ENCODE measurements at places on chromosomes 7 and 10. TPM values are rescaled to one million over a fixed set of nuclear protein-coding genes. Genes with fewer than 3 reads are reported as not detected.

DNA sequence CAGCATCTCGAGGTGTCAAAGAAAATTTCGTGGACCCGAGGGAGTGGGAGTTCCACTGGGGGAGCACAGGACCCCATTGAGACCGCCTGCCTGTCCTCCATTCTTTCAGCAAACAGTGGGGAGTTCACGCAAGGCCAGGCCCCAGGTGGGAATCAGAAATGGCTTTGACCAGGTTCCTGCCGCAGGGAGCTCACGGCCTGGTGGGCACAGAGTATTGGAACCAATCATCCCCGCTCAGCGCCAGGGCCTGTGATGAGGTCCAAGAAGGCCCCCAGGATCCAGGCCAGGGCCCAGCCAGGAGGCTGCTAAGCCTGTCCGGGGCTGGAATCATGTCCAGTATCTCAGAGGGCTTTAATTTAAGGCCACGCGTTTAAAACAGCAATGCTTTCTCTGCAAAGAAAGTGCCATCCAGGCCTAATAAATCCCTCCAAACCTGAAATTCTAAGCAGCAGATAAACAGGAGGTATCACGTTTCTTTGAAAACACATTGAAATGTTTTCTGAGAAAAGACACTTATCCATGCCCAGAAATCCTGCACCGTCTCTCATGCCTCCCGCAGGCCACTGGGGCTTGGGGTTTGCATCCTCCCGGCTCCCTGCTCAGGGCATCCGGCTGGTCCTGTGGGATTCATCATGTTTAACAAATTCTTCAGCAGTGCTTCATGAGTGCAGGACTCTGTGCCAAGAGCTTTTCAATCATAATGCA, 125.7 kb downstream of the OAT start:
- DNase-seq, result no peak

DNA sequence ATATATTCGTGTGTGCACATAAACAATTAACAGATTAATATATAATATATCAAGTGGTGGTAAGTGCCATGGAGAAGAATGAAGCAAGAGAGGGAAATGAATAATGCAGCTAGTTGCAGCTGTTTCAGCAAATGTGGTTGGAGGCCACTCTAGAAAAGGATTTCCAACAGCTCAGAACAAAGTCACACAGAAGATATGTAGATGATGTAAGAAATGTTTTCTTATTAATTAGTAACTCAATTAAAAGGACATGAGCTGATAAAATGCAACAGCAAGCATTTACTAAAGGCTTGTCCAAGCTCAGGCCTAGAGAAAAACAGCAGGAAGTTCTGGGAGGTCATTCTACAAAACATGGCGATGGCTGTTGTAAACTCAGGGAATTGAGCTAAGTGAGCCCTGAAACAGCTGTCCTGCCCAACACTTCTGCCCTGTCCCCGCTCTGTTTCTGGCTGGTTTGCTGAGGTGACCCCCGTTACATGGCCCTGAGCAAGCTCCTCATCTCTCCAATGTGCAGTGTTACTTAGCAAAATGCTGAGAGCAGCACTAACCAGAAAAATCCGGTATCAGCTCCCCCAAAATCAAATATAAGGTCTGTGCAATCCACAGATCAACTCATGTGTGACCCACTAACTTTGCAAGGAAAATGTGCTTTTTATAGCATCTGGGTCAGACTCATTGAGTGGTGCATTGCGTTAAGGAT, 23.4 kb upstream of the C10orf67 start:
- DNase-seq, result no peak

GRCh38 chr7:26349005-26349915, 57.6 kb downstream of the SNX10 start:
- DNase-seq, result no peak

DNA sequence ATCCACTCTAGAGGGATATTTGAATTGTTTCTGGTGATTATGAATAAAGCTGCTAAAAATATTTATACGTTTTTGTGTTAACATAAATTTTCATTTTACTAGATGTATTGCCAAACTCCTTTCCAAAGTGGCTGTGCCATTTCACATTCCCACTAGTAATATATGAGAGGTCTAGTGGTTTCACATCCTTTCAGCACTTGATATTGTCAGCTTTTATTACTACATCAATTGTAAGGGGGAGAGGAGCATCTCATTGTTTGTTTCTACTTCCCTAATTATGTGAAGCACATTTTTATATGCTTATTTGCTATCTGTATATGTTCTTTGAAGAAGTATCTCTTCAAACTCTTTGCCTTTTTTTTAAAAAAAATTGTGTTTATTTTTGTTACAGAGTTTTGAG, 184.5 kb downstream of the ADK start:
- DNase-seq, result no peak

DNA sequence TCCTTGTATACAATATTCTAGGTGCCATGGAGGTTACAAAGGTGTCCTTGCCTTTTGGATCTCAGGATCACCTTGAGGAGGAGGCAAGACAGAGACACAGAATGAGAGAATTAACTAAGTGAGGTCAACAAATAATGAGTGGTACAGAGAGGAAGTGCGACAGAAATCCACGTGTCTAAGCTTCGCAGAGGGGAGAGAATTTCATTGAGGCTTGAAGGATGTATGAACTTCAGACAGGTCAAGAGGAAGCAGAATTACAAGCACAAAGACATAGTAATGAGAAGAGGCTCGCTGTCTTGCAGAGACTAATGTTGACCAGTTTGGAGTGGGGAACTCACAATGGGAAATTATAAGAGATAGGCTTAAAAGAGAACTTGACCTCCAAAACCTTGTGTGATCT, 308.7 kb downstream of the FRMD4A start:
- DNase-seq, result no peak

Gene MYH16
- polyA plus RNA-seq, result not detected

Gene CLCN1
- polyA plus RNA-seq, result not detected

Gene DGKI
- polyA plus RNA-seq, result 2.4 TPM

Gene BMPR1A
- polyA plus RNA-seq, result 13.9 TPM
